T-helper 1 cell (primary cell): ENCODE measurements at places on chromosomes 7 and 10.
A peak's percentile ranks its signal among the peaks of the same experiment; 100 is the strongest.

- DNase-seq: no peak
Measured at GRCh38 chr7:3267966-3268690, 32.9 kb upstream of the SDK1 start.

DNA sequence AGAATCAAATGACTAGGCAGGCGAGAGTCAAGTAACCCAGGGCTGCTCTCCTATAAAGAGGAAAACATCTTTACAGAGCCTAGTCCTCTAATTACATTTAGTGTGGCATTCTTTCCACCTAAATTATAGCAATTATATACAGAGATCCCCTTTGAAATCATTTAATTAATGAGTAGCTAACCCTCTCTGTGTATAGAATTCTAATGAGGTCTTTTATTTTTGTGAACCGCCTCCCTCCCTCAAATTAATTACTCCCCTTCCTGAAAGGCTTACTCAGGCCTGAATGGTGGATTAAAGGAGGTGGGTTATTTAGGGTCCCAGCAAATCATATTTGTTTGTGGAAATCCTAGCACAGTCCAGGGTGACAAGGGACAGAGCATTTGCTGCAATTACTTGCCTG lies 551.8 kb downstream of the SORCS3 start:
- DNase-seq: no peak

DNA sequence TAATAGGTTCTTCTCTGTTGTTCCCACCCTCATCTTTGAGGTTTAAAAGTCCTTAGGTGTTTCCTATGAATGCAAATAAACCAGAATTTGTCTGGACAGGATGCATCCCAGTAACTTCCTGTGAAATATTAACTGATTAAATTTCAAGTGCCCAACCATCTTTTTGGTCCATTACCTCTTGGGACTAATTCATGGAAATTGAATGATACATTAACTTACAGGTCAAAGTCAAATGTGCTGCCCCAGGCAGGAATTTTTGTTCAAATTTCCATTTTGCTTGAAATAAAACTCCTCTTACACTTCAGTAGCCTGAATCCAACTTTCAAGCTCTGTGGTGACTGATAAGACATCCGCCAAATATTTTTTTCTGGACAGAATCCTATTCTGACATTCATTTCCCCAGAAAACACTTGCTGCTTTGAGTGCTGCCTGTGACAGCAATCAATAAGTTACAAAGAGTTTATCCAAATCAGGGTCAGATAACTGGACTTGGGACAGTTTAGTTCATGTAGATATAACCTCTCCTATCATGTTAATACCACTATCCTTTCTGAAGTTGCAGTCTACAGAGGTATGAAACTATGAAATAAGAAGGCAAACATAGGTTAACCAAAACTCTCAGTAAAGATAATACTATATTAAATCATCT lies 383.5 kb downstream of the POM121L12 start:
- DNase-seq: no peak

- DNase-seq: no peak
Measured at GRCh38 chr10:27482984-27483956, 20.8 kb upstream of the RAB18 start.

DNA sequence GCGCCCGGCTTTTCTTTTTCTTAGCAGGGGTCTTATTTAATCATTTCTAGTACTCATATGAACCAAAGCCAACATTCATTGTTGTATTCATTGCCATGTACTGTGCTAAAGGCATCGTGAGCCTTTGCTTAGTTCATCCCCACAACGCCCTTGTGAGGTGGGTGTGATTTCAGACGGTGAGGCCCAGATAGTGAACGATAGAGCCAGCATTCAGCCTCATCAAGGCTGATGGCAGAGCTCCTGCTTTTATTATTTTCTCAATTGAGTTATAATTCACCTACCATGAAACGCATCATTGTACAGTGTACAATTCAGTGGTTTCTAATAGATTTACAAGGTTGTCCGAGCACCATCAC lies 50.1 kb downstream of the HK1 start:
- DNase-seq: no peak

DNA sequence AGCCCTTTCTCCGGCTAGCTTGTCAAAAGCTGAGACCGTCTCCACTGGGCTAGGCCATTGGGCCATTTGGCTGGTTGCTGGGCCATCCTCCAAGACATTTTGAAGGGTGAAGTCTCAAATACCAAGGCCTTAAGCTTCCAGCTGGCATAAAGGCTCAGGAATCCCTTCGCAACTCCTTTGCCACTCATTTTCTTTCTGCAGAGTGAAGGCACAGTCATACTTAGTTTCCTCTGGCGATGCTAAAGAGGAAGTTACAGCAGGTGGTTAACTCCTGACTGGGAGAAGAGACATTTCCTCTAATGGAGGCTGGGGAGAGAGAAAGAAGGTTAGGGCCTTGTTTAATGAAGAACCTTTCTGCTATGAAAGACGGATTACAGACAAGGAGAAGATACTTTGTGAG lies 4.8 kb upstream of the REPIN1 start:
- no peak for DNase-seq

GRCh38 chr10:22332116-22332692 lies 11.3 kb downstream of the BMI1 start:
- no peak for DNase-seq

DNA sequence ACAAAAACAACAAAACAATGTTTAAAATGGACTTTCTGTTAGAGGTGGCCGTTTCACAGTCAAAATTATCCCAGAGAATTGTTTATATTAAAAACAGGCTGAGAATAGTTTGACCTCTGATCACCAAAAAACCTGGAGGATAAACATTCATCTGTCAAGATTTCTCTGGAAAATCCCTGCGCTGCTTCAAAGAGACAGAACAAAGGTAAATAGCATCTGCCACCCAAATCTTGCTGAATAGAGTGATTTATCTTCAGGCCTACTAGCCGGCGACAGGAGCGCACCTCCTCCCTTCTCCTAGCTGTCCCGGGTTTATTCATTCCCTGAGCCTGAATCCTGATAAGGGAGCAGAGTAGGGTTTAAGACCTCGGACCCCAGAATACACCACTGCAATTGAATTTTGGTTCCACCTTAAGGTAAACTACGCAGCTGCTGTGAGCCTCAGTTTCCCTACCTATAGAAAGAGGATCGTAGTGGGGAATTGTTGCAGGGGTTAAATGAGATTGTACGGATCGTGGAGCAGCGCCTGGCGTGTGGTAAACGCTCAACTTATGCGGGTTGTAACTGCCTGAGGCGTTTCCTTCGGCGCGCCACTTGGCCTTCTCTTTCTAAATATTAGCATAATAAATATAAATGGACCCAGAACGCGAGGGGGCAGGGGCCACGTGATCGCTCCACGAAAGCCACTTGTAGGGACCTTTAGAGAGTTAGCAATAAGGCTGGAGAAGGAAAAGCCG lies 498 bp upstream of the ST7 start:
- no peak for DNase-seq

DNA sequence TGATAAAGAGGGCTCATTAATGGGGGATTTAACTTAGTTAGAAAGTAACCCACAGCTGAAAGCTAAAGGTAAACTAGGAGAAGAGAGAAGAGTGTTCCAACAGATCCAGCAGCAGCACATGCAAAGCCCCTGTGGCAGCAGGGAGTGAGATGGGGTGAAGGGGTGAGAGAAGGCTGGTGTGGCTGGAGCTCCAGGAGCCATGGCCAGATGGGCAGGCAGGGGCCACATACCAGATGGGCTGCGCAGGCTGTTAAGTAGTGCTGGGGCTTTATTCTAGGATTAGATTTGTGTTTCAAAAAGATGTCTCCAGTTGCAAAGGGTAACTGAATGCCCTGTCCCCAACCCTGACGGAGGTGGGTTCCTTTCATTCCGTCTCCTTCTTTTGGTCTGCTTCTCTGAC lies 33.2 kb downstream of the HIF1AN start:
- DNase-seq: no peak

DNA sequence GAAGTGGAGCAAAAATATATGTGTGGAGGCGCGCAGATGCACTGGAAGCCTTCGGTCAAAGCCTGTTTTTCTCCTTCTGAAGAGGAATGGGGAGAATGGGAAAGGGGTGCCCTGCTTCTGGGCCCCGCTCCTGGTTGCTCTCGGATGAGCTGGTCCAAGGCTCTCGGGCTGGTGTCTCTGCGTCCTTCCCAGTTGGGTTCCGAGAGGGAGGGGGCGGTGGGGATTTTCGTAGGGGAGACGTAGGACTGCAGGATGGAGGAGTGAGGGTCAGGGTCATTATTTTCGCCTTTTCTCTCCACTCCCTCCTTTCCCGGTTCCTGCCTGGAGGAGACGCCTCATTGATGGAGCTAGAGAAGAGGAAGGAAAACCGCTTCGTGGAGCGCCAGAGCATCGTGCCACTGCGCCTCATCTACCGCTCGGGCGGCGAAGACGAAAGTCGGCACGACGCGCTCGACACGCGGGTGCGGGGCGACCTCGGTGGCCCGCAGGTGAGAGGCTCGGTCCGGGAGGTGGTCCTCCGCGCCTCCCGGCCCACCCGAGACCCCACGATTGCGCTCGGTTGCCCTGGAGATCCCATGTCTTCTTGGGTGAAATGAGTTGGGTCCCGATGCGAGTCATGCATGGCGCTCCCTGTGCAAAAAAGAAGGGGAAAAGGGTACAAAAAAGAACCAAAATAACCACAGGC lies 790 bp downstream of the ADAM22 start:
- no peak for DNase-seq

DNA sequence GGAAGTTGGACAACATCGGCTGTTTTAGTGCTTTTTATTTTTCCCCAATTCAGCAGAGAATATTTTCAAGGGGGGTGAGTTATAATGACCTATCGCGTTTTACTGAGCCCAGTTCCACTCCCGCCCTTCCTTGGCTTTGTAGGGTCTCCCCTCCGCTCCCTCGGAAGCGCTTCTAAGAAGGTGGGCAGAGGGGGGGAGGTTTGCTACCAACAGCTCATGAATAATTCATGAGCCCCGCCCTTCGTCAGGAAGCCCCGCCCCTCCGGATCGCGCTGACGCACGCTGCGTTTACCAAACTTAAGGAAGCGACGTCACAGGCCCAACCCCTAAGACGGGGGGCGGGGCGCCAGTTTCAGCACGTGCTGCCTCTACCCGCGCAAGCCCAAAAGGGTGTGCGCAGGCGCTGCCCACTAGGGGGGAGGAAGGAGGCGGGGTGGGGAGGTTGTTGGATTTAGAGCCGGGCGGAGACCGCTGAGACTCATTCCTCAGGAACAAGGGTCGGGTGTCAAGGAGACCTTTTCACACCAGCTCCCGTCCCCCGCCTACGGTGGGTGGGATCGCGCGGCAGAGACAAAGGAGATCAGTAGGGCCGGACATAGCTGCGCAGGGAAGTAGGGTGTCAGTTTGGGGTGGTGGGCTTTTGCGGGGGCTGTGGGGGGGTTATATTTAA lies 529 bp upstream of the MEPCE start:
- DNase-seq: peak; percentile 100

DNA sequence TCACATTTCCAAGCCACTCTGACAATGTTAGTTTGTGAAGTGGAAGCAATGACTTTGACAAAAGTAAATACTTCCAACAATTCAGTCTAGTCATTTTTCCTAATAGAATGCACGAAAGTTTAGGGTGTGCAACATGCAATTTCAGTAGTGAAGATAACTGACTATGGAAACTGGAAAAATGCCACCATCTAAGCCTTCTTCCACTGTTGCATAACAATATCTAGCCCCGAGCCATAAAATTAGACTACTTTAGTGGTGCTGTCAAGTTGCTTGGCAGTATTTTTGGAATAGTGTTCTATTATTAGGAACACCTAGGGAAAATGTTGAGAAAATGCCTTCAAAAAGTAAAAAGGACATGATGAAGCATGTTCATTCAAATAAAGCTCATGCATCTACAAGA lies 17.9 kb downstream of the SEMA3A start:
- DNase-seq: no peak

GRCh38 chr7:138749960-138750359 lies 47.8 kb upstream of the TMEM213 start:
- DNase-seq: no peak

DNA sequence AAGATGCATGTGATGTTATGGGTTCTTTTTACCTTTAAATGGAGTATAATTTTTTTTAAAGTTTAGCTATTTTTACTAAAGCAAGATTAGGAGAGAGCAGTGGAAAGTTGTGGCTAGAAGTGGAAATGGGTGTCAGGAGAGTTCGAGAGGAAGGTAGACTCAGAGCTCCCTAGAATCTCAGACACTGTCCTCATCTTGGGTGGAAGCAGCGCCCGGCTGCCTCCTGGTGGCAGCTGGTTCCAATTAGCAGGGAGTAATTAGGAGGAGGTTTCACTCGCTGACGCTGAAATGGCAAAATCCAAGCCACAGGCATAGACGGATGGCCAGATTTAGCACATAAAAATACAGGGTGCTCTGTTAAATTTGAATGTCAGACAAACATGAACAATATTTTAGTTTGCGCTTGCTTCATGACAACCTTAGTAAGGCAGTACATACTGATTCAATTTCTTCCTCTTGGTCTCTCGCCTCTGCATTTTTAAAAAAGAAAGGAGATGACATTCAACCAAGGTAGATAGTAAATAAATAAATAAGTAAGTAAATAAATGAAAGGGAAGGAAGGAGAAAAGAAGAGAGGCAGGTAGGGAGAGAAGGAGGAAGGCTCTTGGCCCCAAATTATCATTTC lies 58.5 kb downstream of the LGI1 start:
- peak; percentile 10 for DNase-seq

GRCh38 chr10:80277016-80277415 lies 12.4 kb downstream of the MAT1A start:
- no peak for DNase-seq

- DNase-seq: no peak
Measured at GRCh38 chr7:30906515-30907240, 5.0 kb upstream of the AQP1 start.

DNA sequence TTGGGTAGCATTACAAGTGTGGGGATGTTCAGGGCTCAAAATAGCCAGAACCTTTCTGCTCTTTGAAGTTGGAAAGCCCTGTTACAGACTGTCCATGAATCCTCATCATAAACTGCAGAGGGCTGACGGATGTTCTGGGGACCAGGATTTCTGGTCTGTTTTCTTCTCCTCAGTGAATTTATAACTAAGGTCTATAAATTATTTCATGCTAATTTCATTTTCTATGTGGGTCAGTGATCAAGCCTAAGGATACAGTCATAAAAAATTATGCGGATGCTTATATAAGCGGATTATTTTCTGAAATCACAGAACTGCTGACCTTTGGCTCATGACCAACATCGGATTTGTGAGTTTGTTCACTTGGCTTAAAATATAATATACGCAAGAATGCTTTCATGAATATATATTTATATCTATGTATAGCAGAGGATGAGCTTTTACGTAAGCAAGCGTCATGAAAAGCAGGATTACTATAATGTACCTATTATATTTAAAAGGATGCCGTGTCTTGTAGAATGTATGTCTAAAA lies 263.7 kb downstream of the GLI3 start:
- no peak for DNase-seq

DNA sequence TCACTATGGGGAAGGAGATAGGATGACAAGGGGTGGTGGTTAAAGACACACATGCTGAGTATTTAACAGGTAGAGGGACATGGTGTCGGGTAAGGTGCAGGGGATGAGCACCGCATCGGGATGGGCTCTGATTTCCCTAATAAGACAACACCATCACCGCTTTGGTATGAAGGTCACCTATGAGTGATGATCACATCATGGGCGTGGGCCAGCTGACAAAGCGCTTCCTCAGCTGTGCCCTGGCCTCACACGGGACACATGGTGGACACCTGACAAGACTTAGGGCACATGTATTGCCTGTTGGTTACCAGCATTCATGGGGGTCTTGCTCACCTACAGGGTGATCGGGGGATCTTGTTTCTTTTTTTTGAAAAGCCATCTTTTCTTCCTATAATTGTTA lies 12.8 kb downstream of the C7orf57 start:
- no peak for DNase-seq

GRCh38 chr7:89687211-89687610 lies 467.1 kb upstream of the STEAP1 start:
- no peak for DNase-seq
